SK-MEL-5 (cell line): ENCODE measurements at places on chromosomes 1 and 21.

DNA sequence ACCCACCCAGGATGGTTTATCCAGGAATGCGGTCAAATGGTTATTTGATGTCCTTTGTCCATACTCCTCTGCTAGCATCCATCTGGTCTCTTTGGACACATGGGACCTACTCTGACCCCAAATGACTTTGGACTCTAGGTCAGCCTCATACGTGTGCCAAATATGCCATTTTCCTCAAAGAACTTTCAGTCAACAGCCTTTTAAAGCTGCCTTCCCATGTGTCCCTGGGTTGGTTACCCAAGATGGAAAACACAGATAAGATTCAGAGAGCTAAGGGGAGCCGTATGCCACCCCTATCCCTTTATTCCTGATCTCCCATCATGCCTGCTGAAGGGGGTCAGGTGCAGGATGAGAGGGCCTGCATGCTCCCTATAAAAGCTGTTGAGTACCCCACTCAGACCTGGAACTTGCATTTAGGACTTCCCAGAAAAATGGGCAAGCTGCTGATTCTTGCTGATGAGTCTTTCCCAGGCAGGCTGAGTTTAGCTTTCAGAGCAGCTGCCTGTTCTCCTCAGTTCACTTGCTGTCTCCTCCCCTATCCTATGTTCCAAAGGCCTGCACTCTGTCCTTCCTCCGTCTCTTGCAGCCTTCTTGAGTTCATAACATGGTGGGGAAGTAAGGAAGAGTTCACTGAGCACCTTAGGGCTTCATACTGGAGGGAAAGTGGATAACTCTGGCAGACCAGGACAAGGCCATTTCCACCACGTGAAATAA is 19.8 kb downstream of the CHI3L2 start:
- no peak for DNase-seq

DNA sequence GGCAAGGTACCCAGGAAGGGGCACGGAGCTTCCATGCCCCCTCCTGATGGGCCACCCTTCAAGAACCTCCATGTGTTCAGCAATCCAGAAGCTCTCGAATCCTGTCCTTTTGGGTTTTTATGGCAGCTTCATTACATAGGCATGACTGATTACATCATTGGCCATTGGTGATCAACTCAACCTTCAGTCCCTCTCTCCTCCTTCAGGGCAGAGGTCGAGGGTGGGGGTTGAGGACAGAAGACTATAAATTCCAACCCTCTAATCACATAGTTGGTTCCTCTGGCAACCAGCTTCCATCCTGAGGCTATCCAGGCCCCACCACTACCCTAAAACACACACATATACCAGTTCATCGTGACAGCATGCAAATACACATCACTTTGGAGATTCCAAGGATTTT is 135.7 kb downstream of the ZNF281 start:
- no peak for DNase-seq

DNA sequence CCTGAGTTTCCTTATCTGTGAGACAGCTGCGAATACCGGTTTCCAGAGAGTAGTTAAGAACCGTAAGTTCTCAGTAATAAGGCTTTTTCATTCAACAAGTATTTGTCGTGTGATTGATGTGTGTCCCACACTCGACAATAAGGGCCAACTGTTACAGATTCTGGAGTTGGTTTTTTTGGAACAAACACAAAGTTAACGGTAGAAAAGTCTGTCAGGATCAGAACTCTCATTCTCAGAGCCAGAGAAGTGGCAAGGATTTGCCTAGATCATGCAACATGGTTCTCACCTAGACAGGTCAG is 837 bp downstream of the NUDC start:
- no peak for DNase-seq

- DNase-seq = no peak
These were observed 37.5 kb upstream of the QSOX1 start for GRCh38 chr1:180116964-180117763.

DNA sequence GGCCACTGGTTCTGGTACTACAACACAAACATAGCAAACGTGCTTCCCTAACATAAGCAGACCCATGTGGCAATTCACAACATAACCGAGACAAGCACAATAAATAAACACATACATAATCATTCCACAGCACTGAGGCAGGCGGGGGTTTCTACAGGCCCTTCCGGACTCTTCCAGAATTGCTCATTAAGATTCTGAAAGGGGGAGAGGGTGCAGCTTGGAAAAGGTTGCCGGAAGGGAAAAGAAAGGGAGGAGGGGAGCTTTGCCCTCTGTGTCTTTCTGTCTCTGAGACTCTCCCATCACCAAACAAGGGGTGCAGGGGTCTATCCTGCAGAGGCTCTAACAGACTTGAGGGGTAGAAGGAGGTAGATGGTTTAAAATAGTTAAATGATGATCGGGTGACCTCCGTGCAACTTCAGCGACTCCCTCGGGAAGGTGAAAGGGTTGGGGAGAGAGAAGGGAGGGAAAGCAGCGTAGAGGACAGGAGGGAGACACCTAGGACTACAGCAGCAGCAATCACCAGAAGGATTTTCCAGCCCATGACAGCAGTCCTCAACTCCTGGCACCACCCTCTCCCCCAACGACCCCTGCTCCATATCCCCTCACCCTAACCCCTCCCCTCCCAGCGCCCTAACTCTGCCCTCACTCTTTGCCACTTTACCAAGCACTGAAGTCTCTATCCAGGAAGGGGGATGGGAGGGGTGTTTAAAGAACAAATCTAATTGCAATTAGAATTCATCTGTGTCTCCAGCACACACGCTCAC is 365.5 kb upstream of the ESRRG start:
- no peak for DNase-seq

- no peak for DNase-seq
These were observed 24.9 kb upstream of the TADA1 start for GRCh38 chr1:166900987-166901386.

- DNase-seq = no peak
These were observed 26.9 kb upstream of the DPYD start for GRCh38 chr1:97947695-97948094.

- no peak for DNase-seq
These were observed 17.1 kb upstream of the ZBTB21 start for GRCh38 chr21:42027085-42027821.

DNA sequence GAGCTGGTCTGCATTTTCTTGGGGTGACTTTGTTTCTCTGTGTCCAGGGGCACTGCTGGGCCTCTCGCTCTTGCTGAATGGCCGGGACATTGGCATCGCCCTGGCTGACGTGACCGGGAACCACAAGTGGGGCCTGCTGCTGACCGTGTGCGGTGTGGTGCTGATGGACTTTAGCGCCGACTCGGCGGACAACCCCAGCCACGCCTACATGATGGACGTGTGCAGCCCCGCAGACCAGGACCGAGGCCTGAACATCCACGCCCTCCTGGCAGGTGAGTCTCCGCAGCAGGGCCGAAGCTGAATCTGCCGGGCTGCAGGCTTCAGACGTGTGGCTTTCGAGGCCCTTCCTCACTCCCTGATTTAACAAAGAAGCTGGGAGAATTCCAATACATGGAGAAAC is 7.9 kb downstream of the SLC45A1 start:
- no peak for DNase-seq

GRCh38 chr1:169261884-169262283 is 105.7 kb downstream of the NME7 start:
- DNase-seq = no peak

- no peak for DNase-seq
These were observed 14.5 kb upstream of the COG2 start for GRCh38 chr1:230627767-230628166.

- DNase-seq = no peak
These were observed 777 bp downstream of the AZIN2 start for GRCh38 chr1:33081554-33082305.

DNA sequence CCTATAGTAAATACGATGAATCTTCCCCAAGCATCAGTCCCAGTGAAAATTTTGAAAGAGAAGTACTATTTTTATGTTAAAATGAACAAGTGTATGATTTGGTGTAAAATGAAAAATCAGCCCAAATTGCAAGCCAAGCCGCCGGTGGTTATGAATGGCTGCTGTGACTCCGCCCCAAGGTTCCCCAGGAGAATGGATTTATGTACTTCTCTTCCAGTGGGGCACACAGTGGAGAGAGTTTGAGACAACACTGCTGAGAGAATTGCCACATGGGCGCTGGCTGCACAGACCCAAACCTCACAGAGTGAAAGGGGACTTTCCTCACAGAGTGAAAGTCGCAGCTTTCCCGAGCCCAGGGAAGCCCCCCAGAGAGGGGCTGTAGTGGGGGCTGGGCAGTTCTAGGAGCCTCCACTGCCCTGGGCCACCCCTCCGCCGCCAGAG is 24.0 kb downstream of the CDK18 start:
- DNase-seq = no peak

GRCh38 chr1:9626201-9626608 is 25.3 kb upstream of the PIK3CD start:
- no peak for DNase-seq

DNA sequence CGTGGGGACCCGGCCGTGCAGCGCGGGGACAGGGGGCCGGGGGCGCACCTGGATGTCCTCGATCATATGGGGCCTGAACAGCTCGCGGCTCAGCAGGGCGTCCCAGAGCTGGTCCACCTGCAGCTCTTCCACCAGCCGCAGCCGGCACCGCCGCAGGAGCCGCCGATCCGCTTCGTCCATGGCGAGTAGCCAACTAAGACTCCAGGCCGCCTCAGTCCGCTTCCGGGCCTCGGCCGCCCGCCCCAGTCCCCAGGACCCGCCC is at the start of gene CASP9:
Gene CASP9, minus strand, starts transcription at position 195 of the 262 bp plus-strand sequence. Its CDS starts 15 bp downstream, at position 180.
- DNase-seq = no peak

GRCh38 chr1:228988664-228989063 is 253.4 kb downstream of the RHOU start:
- DNase-seq = no peak

DNA sequence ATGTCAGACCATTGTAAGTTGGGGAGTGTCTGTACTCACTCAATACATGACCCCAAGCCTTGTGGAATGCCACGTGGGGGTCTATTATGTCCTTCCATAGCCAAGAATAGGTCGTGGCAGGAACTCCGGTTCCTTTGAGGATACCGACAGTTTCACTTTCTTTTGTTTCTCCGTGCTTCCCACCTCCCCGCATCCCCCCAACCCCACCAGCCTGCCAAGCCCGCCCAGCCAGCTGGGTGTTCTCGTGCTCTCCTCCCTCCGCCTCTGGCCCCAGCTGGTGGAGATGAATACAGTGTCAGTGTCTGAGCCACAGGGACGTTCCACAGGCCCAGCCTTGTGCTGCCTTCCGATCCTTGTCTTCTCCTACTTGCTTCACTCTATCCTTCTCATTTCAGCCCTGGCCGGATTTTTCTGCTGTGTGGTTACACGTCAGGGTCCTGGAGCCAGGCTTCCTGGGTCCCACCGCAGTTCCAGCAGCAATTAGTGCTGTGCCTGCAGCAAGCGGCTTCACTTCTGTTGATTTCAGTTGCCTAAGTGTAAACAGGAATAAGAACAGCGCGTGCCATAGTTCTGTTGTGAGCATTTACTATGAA is 4.1 kb upstream of the AGTRAP start:
- DNase-seq = peak; percentile 64

GRCh38 chr1:225509376-225509707 is 81.5 kb upstream of the LBR start:
- no peak for DNase-seq

- no peak for DNase-seq
These were observed 1.8 kb downstream of the LRIF1 start for GRCh38 chr1:110961902-110962301.

- no peak for DNase-seq
These were observed 3.1 kb downstream of the AGO1 start for GRCh38 chr1:35885961-35886558.

DNA sequence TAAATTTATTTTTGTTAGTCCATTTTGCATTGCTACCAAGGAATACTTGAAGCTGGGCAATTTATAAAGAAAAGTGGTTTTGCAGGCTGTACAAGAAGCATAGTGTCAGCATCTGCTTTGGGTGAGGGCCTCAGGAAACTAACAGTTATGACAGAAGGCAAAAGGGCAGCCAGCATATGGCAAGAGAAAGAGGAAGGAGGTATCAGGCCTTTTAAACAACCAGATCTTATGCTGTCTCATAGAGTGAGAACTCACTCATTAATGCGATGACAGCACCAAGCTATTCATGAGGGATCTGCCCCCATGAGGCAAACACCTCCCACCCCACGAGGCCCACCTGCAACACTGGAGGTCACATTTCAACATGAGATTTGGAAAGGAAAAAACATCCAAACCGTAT is 898.4 kb downstream of the KCNT2 start:
- DNase-seq = no peak

- DNase-seq = no peak
These were observed 71.0 kb downstream of the COLGALT2 start for GRCh38 chr1:183966487-183966886.

DNA sequence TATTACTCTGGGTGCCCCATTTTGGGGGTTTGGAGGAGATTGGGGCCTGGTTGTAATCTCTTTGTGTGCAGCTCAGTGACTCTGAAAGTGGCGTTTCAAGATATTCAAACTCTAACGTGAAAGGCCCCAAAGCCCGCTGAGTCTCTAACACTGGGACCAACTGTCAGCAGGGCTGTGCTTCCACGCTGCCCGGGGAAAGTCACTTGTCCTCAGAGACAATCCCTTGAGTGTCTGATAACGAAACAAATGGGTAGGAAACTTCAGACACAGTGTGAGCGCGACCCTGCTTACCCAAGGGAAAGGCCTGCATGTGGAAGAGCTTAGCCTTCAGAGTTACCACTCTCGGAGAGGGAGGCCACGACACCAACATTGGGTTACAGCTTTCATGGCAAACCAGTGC is 837 bp downstream of the UBASH3A start:
- DNase-seq = no peak
